ENCODE measurements at places on chromosomes 12 and 14. TPM values are rescaled to one million over a fixed set of nuclear protein-coding genes. Genes with fewer than 3 reads are reported as not detected.

AKAP6 gene
- total RNA-seq, result 396 TPM

KLHDC1 gene
- total RNA-seq, result 22.7 TPM

AMN gene
- 0.31 TPM for total RNA-seq

- DNase-seq, result no peak
Measured at GRCh38 chr12:54495327-54495726, 2.2 kb upstream of the NCKAP1L start.

DNA sequence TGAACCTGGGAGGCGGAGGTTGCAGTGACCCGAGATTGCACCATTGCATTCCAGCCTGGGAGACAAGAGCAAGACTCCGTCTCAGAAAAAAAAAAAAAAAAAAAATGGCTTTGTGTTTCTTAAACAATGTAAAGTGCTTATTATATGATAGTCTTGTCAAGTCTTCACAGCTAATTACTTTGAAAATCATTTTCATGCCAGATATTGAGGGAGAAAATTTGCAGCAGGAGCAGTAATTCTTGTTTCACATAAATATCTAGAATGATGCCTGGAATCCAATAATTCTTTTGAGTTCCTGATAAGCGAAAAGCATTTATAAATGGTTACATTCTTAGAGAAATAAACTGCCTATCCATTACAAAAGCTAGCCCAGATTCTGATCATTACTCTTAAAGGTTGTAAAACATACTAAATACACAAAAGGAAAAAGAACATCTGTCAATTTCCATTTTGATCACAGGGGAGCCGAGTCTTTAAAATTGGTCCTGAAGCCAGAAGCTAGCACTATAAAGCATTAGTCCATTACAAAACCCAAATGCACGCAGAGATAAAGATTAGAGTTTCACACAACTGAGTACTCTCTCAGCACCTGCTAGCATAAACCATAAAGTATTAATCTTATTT, 50.3 kb downstream of the IFT81 start:
- DNase-seq, result no peak

FGF23 gene
- total RNA-seq, result not detected

DNA sequence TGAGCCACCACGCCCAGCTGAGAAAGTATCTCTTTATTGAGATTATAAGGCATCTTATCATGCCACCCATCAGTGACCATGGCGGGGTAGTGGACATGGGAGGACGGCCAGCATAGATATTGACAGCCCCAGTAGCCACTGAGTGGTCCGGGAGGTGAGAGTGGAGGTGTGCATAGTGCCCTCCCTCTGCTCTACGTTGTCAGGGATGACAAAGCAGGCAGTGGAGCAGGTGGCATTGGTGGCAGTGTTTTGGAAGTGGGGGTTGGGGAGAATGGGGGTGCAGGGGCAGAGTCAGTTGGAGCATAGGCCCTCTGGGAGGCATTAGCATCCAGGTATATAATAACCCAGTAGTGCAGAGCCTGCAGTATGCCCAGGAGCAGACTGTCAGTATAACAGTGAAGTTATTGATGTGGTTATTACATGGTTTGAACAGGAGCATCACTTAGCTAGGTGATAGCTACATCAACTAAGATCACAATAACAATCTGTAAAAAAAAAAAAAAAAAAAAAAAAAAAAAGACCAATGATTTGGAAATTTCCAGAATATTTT, 41.1 kb downstream of the GNG2 start:
- DNase-seq, result no peak

CCDC184 gene
- total RNA-seq, result 46.9 TPM

DNA sequence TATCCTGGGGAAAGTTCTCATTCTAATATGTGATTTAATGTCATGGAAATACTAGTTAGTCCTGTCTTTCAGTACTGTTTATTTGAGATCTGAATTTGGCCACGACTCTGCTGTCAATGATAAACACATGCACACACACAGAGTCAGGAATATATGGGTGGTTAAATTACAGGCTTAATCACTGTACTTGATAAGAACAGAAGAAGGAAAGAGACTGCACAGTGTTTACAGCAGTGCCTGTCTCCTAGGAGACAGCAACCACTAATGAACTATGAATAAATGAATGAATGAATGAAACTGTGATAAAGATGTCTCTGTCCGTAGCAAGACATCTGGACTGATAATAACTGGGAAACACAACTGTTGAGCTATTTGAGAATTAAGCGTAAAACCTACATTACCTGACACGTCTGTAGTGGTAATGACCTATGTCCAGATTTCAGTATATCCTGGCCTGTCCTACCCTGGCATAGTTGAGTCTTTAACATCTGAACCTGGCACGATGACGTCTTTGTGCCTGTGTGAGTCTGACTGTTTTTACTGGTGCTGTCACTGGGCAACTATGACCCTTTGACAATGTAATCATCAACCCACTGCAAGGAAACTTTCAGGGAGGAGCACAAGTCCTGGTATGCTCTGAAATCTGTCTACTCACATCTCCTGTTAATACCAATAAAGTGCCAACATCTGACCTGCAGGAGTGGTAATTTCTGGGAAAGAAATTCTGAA, 524.6 kb downstream of the TMEM132D start:
- no peak for DNase-seq
